ENCODE measurements at places on chromosomes 13 and 19.

- peak; percentile 67 for DNase-seq
Observed at GRCh38 chr19:10812902-10813404, 23.1 kb downstream of the TMED1 start.

DNA sequence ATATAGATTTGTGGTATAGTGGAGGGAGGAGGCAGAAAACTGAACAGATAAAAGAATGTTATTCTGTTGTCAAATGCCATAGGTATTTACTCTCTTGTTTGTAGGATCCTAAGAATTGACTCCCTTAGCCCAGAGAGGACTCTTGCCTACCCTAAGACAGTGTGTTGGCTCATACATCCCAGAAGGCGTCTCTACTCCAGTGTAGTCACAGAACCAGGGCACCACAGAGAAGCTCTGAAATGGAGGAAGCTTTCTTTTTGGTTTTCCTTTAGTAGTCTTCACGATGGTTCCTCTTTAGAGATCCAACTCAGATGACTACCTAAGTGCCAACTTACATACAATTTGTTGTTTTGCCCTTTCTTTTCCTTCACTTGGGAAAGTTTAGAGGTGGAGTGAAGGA lies 14.0 kb downstream of the GPR183 start:
- DNase-seq = no peak

DNA sequence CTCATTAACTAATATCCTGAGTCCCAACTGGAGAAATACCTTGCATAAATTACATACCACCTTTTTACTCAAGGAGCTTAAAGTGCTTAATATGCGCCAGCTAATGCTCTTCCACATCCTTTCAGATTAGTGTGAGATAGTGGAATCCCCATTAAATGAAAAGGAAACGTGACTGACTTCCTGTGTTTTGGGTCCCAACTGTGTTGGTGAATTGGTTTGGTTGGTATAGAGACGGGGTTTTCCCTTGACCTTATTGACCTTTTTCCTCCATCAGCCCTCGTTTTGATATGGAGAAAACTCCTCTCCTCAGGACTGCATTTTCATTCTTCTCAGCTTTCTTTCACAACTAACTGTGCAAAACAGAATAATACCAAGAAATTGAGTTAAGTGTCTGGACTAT lies 163.5 kb downstream of the PAN3 start:
- peak; percentile 58 for DNase-seq

- DNase-seq = no peak
Observed at GRCh38 chr19:45069056-45069455, 7.2 kb downstream of the ZNF296 start.

GRCh38 chr13:113047587-113047986 lies 58.0 kb upstream of the F7 start:
- DNase-seq = no peak

DNA sequence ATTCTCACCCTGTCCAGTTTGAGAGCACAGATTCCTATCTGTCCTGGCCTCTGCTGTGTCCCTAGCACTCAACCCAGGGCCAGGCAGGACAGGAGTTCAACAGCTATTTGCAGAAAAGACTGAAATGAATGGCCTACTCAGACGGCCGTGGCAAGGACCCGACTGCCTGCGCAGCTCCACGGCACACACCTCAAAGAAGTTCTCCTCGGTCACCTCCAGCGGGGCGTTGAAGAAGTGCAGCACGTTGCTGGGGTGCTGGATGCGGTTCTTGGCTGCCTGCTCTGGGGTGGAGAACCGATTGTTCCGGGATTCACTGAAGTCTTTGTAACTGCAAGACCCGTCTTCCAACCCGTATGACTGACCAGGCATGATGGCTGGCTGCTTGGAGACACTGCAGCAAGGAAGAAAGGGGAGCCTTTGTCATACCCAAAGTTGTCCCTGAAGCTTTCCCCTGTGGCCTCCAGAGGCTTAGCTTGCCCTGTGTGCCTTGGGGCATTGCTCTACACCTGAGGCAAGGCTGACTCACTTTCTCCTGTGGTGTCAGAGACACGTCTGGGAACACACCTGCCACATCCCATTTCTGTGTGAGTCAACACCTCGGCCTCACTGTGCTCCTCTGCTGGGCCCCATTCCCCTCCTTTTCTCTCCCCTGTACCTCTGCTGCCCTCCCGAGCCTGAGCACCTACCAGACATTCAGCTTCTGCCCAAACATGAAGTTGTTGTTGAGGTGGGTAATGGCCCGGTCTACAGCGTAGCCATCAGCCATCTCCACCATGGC lies 6.8 kb upstream of the ECH1 start:
- no peak for DNase-seq

GRCh38 chr13:41707194-41707821 lies 250.0 kb downstream of the RGCC start:
- no peak for DNase-seq

- DNase-seq = peak; percentile 21
Observed at GRCh38 chr13:97366172-97366688, 67.7 kb upstream of the RAP2A start.

DNA sequence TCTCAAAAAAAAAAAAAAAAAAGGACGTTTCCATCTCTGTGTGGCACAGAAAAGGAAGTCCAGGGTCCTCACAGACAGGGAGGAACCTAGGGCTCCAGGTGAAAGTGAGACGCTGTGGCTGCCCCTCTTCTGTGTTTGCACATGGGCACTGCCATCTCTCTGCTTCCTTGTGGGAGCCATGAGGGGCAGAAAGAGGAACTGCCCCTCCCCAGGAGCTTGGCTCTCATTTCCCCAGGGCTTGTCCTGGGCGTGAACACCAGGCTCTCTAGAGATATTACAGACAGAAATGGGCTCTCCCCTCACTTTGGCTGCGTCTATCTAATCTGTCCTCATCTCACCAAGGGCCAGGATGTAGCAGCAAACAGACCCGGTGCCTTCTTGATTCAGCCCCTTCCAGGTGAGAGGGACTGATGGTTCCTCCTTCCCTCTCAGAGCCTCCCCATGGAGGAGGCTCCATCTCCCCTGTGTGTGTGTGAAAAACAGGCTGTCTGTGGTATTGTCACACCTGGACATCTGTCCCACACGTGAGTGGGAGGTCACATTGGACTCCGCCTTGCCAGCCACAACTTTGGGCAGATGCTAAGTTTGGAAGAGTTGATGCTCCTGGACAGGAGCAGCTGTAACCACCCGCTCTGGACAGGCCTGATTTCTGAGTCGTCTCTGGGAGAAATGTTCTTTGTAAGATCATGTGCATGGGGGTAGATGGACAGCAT lies 840 bp upstream of the LILRA4 start:
- DNase-seq = no peak

- no peak for DNase-seq
Observed at GRCh38 chr19:45847663-45848062, 15.3 kb downstream of the SYMPK start.

- peak; percentile 64 for DNase-seq
Observed at GRCh38 chr13:113157206-113157928, 1.1 kb upstream of the PROZ start.

DNA sequence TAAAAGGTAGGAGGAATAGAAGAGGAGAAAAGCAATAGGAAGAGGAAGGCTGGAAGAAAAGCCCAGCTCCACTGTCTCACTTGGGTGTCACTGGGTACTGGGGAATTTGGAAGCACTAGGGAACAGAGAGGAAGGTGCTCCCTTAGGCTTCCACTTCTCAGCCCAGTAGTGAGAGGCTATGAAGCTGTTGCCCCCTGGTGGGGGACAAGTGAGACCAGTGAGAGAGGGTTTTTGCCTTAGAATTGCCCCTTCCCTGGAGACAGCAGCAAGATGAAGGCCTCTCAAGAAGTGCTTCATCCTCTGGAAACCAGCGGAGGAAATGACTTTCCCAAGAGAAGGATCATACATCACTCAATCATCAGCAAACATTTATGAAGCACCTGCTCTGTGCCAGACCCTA lies 4.7 kb upstream of the ZNF606 start:
- DNase-seq = peak; percentile 23

GRCh38 chr13:72141855-72142519 lies 275.0 kb upstream of the DACH1 start:
- DNase-seq = no peak

DNA sequence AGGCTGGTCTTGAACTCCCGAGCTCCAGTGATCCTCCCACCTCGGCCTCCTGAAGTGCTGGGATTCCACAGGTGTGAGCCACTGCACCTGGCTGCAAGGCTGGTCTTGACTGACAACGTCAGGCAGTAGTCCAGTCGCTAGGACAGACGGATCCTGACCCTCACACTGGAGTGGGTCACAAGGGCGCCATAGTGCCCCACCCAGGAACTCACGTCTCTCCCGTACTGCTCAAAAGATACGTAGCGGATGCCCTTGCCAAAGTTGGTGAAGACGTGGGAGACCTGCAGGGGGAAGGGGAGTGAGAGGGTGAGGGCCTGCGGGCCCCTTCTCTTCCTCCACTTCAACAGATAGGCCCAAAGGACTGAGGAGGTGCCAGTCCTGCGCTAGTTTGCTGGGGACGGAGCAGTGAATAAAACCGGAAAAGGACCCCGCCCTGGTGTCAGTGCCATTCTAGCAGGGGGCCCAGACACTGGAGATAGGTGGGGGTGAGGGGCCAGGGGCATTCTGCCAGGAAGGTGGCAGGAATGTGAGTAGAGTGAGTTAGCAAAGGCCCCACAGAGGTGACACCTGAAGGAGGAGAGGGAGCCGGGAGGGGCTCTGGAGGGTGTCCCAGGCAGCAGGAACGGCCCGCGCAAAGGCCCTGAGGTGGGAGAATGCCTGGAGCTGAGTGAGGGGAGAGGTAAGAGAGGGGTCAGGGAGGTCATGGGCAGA lies 11.9 kb downstream of the MRPS12 start:
- DNase-seq = no peak

DNA sequence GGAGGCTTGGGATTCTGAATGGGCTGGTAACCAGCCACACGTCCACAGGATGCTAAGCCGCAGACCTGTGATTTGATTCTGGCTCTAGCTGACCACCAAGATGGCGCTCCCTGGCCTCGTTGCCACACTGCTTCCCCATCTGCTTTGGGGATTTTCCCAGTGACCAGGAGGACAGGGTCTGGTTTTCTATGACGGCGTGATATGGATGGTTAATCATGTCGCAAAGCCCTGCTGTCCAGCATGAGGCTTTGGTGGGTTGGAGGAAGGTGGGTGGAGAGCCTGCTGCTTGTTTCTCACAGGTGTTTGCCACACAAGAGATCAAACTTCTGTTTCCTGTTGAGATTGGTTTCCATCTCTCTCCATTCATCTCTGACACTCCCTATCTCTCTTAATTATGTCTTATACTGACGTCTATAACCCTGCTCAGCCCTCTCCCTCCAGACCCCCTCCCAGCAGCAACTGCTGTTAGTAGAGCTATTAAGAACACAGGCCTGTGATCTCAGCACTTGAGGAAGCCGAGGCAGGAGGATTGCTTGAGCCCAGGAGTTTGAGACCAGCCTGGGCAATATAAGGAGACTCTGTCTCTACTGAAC lies 102.7 kb downstream of the SIPA1L3 start:
- no peak for DNase-seq

DNA sequence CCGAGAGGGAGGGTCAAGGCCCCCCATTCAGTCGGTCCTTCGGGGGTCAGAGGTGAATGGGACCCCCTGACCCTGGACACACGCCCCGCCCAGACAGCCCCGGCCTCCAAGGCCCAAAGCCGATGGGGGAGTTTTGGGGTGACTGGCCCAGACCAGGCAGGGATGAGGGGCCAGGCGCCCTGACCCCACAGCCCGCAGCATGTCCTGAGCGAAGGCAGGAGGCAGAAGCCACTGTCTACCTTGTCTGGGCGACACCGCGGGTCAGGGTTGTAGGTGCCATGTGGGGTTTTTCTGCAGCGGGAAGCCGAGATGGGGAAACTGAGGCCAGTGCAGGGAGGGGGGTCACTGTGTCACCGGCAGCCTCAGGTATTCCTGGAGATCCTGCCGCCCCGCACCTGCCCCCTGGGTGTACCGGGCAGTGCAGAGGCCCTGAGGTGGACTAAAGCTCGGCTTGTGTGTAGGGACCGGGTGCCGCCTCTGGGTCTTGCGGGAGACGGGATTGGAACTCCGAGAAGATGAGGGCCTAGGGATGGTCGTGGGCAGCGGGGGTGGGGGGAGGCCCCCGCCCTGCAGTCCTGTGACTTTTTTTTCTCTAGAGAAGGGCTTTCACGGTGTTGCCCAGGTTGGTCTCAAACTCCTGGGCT lies 8.5 kb downstream of the ARID3A start:
- no peak for DNase-seq

DNA sequence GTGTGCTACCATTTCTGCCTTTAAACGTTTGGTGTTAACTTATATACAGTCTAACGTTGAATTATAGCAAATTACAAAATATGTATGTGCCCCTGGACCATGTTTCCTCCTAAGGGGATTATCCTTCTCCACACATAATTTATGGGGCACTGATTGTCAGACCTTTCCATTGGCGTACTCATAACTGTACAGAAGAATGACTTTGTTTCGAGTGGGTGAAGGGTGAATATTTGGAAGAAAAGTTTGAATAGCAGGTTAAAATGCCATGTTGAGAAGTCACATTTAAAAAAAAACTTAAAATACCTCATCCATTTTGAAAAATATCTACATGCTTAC lies 58.8 kb downstream of the SLC10A2 start:
- no peak for DNase-seq

DNA sequence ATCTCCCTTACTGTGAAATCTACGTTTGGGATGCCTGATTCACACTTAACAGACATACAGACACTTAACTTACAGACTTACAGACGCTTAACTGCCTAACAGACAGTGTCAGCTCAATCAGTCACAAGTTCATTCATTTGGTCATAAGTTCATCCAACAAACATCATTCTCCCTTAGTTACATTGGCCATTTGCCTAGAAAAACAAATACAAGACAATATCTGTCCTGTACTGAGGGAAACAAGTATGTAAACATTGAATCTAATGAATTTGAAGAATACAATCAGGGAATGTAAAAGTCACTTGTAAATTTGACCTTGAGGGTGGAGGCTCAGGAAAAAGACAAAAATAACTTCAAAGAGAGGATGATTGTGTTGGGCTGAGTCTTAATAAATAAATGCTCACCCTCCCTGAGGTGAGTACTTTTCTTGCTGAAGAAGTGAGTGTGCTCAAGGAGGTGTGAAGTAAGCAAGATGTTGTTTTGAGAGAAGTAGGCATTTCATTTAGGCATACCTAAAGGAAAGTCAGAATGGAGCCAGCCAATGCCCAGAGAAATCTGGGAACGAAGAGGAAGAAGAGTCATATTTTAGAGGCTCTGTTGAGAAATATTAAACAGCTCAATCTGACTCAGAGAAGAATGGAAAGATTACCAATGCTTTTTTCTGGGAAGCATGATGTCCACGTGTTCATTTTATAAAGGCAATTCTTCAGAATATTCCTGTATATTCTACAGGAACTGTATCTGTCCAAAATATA lies 958.4 kb upstream of the SLC10A2 start:
- no peak for DNase-seq

- DNase-seq = no peak
Observed at GRCh38 chr13:83048419-83048818, 833.9 kb downstream of the SLITRK1 start.

- DNase-seq = no peak
Observed at GRCh38 chr13:107713314-107713713, 502.0 kb downstream of the LIG4 start.

DNA sequence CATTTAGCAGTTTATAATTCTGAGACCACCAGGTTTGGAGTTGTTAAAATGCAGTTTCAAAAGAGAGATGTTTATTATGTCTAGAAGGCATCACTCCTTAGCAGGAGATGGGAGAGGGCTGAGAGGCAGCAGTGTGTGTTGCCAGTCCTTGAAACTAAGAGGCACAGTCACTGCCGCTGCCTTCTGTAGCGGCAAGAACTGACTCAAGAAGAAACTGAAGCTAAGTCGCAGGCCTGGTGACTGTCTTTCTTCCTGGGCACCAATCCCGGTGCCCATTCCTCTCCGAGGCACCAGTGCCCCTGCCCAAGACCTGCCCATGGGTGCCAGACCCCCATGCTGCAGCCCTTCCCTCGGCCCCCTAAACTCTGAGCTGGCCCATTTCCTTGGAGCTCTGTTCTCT lies 20.1 kb downstream of the N4BP2L1 start:
- DNase-seq = no peak

Data from A673 (cell line).